ENCODE measurements at places on chromosomes 7 and 10.

DNA sequence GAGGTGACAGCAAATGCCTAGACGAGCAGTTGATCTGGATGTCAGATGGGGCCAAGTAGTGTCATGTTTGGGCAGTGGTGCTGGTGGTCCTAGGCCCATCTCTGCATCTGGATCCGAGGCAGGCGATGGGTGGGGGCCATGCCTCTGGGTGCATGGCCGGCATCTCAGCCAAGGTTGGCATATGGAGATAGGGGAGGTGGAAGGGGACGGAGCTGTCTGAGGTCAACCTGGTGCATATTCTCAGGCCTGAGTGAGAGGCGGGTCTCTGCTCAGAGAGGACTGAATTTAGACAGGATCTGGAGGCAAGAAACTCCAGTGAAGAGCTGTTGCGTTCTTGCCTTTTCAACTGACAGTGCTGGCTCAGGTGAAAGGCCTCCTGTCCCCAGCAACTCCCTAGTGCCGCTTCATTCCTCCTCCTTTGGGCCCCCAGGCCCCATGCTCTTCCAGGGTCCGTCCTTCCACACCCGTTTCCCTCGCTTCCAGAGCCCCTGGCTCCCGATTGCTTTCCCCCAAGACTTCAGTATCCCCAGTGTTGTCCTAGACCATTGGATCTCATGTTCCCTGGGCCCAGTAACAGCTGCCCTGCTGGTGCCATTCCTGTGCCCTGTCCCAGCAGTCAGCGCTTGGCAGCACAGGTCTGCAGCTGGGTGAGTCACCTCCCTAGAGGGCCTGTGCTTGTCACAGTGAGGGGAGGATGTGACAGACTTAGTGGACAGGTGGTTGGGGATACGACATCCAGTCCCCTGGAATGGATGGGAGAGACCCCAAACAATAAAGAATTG, 32.6 kb downstream of the GBX1 start:
- no peak for DNase-seq

- DNase-seq: peak; percentile 68
Measured at GRCh38 chr10:21097926-21098355, 200.8 kb upstream of the NEBL start.

DNA sequence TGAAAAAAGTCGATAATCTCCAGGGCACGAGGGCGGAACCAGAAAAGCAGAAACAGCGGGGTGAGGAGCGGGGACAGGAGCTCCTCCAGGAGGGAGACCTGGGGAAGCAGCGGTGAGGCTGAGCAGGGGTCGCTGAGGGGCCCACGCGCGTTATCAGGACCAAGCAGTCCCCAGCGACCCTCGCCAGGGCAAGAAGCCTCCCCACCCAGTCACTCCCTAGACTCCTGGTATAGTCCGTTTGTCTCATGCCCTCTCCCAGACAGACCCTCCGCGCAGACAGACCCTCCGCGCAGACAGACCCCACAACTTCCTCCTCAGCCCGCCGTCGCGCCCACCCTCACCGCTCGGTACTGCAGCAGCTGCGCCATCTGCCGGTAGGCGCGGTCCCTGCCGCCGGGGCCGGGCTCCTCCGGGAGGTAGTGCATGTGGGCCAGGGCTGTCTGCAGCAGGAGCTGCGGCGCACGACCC, 6.3 kb downstream of the ATG9B start:
- DNase-seq: peak; percentile 20

GRCh38 chr7:136891850-136892249, 23.4 kb downstream of the CHRM2 start:
- DNase-seq: no peak

- DNase-seq: no peak
Measured at GRCh38 chr10:3419719-3420495, 247.3 kb upstream of the PITRM1 start.

DNA sequence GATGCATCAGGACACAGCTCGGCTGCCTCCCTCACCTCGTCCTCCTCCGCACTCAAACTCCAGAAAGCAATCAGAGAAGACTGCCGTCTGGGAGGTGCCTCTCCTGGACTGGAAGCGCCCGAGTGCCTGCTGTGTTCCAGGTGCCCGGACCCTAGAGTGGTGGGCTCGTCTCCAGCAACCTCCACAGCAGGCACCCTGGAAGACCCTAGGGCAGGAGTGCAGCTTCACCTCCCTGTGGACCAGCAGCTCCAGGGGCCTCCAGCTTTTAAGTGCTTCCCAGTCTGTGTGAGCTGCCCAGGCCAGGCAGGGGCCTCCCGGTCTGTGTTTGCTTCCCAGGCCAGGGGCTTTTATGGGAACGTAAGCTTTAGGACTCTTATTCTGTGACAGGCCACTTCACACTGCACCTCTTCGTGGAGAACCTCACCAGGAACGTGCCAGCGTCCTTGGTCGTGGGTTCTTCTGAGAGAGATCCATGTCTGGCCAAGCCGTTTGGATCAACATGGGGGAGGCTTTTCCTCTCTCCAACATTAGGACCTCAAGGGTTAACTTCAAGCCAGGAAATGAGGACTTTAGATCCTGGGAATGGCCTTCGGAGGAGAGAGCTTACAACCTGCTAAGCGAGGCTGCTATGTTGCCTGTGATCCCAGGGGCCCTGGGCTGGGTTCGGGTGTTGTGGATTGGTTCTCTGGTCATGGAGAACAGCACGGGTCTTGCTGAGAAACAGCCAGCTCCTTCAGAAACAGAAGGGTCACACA, 5.9 kb upstream of the PWWP2B start:
- no peak for DNase-seq

- DNase-seq: no peak
Measured at GRCh38 chr7:106134241-106134640, 22.1 kb upstream of the SYPL1 start.

DNA sequence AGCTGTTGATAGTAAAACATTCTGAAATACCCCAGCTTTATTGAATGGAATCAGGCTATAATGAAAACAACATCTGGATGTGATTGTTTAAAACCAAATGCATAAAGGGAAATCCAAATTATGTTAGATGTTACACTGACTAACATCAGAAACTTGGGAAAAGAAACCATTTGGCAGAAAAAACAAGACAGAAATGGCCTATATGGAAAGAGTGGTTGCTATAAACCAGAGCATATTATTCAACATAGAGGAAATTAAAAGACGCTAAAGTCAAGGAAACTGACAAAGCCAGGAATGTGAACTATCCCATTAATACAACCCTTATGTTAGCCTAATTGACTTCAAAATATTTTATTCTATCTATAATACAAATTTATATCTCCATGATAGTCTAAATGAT, 53.0 kb upstream of the CABCOCO1 start:
- no peak for DNase-seq

GRCh38 chr10:69209787-69210484, 10.2 kb upstream of the HKDC1 start:
- DNase-seq: no peak

- DNase-seq: peak; percentile 83
Measured at GRCh38 chr10:62063795-62064472, 162.4 kb downstream of the ARID5B start.

DNA sequence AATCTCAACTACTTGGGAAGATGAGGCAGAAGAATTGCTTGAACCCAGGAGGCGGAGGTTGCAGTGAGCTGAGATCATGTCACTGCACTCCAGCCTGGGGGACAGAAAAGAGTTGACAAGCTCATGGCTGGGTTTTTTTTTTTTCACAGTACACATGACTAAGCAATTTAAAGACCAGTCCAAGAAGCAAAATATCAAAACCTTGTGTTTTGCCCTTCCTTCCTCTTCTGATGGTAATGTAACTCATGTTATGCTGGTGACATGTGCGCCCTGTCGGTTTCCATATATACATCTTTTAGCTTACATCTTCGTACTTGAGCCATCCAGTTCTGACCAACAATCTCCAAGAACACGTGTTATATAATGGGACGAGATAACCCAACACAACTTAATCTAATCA, 237.7 kb upstream of the PLXDC2 start:
- no peak for DNase-seq

- DNase-seq: no peak
Measured at GRCh38 chr10:117578999-117579590, 36.5 kb downstream of the EMX2 start.

DNA sequence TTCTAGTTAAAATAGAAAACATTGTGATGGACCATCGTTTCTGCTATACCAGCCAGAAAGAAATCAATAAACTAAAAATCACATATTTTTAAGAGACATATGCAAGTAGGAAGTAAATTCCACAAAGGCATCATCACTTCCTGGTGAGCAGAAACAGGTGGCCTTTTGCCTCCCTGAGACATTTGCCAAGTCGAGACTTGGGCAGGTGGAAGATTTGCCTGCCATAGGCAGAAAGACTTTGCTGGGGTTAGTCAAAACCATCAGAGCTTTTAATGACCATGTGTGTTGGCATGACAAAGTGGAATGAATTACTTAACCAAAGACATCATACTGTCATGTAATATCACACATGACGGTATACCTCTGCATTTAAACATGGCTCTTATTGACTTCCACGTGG, 66.0 kb upstream of the FGL2 start:
- no peak for DNase-seq

DNA sequence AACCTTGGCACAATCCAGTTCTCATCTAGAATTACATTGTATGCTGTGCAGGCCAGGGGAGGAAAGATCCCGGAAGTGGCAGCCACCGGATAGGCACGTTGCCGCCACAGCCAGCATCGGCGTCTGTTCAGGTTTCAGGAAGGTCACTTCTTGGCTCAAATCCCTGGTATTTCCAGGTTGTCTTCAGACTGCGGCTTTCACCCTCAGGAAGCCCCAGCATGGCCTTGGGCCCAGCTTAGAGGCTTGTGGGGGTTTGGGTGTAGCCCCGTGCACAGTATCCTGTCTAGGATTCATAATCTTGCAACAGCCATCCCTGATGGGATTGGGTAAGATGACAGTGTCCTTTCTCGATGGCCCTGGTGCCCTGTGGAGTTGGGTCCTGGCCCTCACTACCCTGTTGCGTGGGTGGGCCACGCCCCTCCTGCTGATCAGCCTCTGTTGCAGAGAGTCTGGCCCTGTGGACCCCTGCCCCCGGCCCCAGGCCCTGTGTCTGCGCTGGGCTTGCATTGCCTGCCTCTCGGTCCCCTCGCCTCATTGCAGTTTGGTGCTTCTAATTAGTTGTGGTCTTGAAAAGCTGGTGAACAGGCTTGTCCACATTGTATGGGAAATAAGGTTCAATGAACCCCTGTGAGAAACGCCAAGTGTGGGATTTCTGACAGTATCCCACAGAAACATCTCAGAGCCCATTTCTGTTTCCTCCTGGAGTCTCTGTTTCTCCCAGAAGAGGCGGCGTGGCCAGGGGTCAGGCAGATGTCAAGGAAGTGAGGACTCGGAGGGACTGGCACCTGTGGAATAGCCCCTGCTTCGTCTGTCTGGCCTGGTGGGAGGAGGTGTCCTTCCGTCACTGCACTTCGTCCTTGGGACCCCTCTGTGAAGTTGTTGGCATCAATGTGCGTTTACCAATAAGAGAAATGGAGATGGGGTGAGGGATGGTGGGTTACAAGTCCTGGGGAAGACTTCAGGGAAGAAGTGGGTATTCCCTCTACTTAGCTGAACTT, 77.5 kb downstream of the MGMT start:
- DNase-seq: no peak

- DNase-seq: peak; percentile 5
Measured at GRCh38 chr10:50216894-50217293, 34.4 kb downstream of the ASAH2 start.

DNA sequence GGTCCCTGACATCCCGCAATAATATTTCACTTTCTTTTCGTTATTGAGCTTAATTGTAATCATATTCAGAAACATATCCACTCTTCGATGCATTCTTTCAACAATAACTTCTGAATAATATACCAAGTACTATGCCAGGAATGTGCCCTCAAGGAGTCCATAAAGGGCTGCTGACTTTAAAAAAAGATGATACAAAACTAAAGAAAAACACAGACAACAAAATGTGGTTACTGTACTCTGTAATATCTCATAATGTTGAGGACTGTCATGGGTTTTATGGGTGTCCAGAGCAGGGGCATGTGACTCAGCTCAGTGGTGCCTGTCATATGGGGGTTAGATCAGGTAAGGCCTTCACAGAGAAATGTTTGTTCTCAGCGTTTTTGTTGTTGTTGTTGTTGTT, 73.7 kb downstream of the ARL4A start:
- no peak for DNase-seq

- no peak for DNase-seq
Measured at GRCh38 chr10:113560071-113560470, 7.2 kb downstream of the HABP2 start.

- DNase-seq: peak; percentile 21
Measured at GRCh38 chr7:149196705-149197171, 1.4 kb downstream of the ZNF282 start.

GRCh38 chr10:106457522-106457921, 707.0 kb downstream of the SORCS1 start:
- DNase-seq: no peak

DNA sequence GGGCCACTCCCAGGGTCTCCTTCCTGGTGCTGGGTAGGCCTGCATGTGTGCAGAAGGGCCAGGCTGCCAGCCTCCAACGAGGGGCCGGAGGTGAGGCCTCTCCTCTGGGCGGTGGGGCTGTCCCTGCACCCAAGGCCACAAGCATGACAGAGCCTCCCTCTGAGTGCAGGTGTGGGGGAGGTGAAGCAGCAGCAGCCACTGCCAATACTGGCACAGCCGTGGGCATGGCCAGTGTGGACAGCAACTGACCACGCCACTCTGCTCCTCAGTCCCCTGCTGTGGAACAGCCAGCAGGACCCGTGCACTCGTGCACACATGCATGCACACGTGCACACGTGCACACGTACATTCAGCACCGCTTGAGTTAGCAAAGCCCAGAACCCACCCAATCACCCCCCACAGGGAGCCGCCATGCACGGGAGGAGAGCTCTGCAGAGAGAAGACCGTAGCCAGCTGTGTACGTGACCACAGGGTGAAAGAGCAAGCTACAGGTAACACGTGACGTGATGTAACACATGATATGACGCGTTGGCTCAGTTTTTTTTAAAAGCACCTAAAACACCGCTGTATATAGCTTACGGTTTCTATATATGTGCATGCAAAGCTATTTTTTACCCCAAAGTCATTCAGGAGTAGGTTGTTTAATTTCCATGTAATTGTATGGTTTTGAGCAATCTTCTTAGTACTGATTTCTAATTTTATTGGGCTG, 23.1 kb downstream of the PAPOLB start:
- DNase-seq: no peak

GRCh38 chr10:12985347-12985746, 16.2 kb downstream of the CCDC3 start:
- no peak for DNase-seq

- no peak for DNase-seq
Measured at GRCh38 chr10:83272666-83273434, 866.5 kb upstream of the GHITM start.

GRCh38 chr10:113129117-113129516, 179.1 kb downstream of the TCF7L2 start:
- DNase-seq: no peak

GRCh38 chr7:117269417-117269816, 53.4 kb downstream of the WNT2 start:
- DNase-seq: peak; percentile 96

- no peak for DNase-seq
Measured at GRCh38 chr7:78852951-78853350, 600.5 kb downstream of the MAGI2 start.

GRCh38 chr7:11835260-11835659, 3.3 kb upstream of the THSD7A start:
- no peak for DNase-seq

DNA sequence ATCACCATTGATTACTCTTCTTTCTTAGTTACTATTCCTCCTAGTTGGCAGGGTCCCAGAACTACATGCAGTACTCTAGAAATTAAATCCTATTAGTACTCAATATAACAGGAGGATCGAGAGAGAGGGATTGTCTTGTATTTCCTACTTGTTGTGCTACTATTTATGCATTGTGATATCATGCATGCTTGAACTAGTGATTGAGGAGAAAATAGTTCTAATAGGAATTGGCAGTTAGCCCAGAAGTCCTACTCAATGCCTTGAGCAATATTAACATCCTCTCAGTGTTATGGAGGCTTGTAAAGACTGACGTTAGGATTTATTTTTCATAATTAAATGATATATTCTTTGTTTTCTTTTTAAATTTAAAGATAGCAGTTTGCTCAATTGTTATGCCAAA, 67.4 kb downstream of the FOXP2 start:
- DNase-seq: peak; percentile 17

Measured in amniotic epithelial cell (primary cell).